Natural killer cell (primary cell): ENCODE measurements at places on chromosomes 6 and 20. TPM values are rescaled to one million over a fixed set of nuclear protein-coding genes. Genes with fewer than 3 reads are reported as not detected.
A peak's percentile ranks its signal among the peaks of the same experiment; 100 is the strongest.

DNA sequence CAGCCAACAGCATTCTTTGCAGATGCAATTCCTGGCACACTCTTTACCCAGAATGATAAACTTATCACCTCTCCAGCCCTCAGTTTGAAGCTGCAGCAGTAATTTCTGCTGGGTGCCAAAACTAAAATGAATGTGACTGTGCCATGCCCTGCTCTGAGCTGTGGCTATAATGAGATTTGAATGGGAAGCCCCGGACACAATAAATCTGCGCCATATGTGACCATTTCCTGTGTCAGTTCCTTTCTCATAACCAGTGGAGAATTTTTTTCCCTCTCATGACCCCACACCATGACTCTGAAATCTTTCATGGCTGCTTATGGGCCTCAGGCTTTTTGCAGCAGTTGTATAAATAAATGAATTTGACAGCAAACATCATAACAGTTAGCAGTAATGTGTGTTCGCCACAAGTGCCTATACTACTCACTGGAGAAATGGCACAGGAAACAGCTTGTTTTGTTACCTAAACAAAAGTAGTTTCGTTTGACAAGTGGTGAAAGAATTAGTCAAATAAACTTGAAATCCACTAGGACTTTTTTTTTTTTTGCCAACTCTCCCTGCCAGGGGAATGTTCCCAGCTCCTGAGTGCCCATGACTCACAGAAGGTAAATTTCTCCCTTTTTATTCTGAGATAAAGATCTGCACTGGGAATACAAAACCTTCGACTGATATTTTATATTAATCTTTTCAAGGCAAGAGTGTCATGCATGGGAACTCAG lies 408.4 kb downstream of the PKHD1 start:
- DNase-seq: no peak

- no peak for DNase-seq
These were observed 48.0 kb downstream of the CDC5L start for GRCh38 chr6:44435500-44435899.

TPD52L1 gene
- not detected for total RNA-seq

LYRM4 gene
- 11.1 TPM for total RNA-seq

FANCE gene
- 2.2 TPM for total RNA-seq

FNDC11 gene
- 0.25 TPM for total RNA-seq

DNA sequence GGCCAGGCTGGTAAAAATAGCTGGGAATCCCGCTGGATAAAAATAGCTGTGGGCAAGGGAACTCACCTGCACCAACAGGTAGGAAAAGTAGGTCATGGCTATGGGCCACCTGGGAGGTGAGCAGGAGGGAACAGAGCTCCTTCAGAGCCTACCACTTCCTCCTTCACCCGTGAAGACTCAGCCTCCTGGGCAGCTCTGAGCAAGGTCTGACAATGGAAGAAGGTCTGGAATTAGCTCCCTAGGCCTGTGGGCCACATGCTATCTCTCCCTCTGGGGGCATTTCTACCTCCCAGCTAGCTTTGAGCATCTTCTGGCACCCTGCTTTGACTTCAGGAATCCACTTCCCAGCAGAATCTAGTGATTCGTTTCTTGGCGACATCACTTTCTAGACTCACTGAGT lies 153.9 kb downstream of the MRPL14 start:
- no peak for DNase-seq

ADGRF4 gene
- not detected for total RNA-seq

SKIC2 gene
- total RNA-seq: 184 TPM

GRCh38 chr20:3635346-3635745 lies 27.9 kb downstream of the GFRA4 start:
- DNase-seq: no peak

- no peak for DNase-seq
These were observed 22.8 kb downstream of the ECT2L start for GRCh38 chr6:138818496-138819194.

- DNase-seq: peak; percentile 69
These were observed 1.2 kb downstream of the TAB2 start for GRCh38 chr6:149318581-149319286.

DNA sequence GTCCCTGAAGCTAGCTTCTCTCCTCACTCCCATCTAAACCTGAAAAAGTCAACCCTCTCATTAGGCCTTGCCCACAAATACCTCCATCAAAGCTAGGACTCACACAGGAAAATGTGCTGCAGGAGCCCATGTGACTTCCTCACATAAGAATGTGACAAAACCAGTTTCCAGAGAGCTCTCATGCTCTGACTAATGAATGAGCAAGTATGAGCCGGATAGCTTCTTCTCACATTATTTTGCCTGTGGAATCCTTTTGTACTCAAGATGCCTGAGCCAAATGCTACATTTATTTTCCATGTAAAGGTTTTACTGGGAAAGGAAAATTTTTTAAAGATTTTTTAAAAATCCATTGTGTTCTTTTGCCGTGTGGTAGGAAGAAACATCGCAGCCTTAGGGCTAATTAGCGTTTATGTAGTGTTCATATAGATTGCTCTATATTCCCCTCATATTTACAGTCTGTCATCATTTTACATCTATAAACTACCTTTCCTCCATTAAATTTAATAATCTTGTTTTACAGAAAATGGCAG lies 68.6 kb upstream of the CCN6 start:
- no peak for DNase-seq

PNPLA1 gene
- 0.14 TPM for total RNA-seq

DNA sequence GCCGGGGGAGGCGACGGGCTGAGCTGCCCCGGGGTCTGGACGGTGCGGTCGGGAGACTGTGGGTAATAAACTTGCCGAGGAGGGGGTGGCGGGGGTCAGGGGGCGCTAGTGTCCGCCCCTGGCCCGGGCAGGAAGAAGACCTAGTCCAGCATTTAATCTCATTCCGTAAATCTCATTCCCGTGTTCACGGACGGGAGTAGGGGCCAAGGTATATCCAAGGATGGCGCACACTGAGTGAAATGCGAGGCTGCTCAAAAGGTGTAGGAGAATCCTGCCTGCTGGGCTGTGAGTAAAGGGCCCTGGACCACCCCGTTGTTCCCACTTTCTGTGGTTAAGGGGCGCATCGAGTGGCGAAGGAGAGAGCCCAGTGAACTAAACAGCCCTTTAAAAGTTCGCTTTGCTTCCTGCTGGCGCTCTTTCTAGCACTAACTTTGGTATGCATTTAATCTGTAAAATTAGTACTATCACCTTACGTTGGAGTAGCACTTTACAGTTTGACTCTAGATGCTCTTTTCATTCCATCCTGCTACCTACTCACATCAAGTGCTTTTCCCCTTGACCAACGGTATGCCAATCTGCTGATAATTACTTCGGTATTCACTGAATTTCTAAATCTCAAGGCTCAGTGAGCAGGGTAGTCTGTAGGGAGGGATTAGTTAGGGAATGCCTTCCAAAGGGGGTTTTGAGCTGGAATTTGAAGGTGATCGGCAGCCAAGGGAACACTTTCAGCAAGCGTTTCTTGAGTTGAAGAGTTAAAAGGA lies 730 bp downstream of the PARD6B start:
- no peak for DNase-seq

DNA sequence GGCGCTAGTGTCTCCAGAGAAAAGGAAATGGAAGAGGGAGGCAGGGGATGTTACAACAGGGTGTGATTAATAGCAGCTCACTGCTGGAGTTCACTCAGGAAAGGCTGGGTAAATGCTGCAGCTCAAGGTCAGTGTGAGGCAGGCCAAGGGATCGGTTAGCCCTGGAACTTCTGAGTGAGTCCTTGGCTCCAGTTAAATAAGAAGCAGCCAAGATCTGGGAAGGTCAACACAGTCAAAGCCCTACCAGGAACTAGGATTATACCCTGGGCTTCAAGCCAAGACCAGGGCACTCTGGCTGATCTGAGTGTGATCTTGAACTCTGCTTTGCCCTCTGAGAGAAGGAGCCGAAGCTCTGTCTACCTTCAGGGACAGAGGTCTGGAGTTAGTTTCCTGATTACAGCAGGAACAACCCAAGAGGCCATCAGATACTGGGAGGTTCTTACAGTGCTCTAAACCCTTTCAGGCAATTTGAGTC lies 44.3 kb downstream of the TPD52L1 start:
- DNase-seq: no peak

EDN3 gene
- 0.24 TPM for total RNA-seq

GRCh38 chr6:94401311-94401710 lies 982.0 kb upstream of the EPHA7 start:
- no peak for DNase-seq
